ENCODE measurements at places on chromosomes 6 and 20.

- no peak for DNase-seq
Observed at GRCh38 chr6:16799279-16800193, 38.3 kb upstream of the ATXN1 start.

GRCh38 chr6:70557998-70558397 is 8.7 kb upstream of the SDHAF4 start:
- no peak for DNase-seq

DNA sequence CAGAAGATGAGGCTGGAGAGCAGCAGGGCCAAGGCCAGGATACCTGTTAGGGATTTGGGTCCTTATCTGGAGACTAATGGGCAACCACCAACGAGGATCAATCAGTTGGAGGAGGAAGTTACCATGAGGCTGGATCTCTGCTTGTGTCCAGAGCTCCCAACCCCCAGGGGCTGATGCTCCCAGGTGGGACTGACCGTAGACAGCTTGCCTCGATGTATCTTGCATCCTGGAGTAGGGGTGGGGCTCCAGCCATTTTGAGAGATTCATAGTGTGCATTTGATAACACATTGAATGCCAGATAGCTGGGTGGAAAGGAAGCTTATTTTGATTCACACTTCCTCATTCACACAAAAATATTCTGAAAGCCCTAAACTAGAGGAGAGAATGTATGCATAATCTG is 4.6 kb upstream of the RFPL4B start:
- no peak for DNase-seq

DNA sequence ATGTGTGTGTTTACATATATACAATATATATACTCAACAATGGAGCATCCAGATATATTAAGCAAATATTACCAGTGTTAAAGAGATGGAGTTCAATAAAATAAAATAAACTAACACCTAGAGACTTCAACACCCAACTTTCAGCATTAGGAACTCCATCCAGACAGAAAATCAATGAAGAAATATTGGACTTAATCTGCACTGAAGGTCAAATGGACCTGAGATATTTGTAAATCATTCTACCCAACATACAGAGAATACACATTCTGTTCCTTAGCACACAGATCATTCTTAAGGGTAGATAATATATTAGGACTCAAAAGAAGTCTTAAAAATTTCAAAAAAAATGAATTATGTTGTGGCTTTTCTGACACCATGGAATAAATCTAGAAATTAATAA is 832.3 kb upstream of the ADGRB3 start:
- DNase-seq: peak; percentile 1

DNA sequence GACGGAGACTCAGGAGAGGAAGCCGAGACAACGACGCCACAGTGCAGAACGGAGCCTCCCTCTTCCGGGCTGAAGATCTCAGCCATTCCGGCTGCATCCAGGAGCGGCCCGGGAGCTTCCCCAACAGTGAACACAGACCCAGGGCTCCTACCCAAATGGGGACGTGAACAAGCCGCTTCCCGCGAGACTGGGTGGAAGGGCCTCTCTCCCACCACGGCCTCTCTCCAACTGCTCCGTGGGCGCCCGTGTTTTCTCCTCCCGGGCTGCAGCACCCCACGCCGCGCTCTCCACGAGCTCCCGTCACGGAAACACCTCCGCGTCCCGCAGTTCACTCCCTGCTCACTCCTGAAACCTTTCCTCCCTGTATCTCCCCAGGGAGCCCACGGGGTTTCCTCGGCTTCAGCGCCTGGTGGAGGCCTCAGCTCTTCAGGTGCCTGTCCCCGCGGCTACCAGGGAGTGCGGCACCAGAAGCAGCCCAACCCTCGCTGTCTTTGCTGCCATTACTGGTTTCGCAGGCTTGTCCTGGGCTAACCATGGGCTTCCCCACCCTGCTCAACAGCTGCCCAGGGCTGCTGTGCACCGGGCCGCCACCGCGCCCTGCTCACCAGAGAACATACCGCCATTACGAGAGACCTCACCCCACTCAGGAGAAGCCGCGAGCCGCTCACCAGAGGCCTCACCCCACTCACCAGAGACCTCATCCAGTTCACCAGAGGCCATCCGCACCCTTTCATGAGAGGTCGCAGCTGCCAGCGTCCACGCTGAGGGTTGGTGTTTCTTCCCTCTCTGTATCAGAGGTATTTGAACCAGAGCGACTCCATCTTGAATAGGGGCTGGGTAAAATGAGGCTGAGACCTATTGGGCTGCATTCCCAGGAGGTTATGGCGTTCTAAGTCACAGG is 922.8 kb downstream of the QKI start:
- no peak for DNase-seq

GRCh38 chr6:132381381-132381780 is 19.9 kb downstream of the MOXD1 start:
- no peak for DNase-seq

- no peak for DNase-seq
Observed at GRCh38 chr6:167517254-167517916, 192.5 kb downstream of the TTLL2 start.

DNA sequence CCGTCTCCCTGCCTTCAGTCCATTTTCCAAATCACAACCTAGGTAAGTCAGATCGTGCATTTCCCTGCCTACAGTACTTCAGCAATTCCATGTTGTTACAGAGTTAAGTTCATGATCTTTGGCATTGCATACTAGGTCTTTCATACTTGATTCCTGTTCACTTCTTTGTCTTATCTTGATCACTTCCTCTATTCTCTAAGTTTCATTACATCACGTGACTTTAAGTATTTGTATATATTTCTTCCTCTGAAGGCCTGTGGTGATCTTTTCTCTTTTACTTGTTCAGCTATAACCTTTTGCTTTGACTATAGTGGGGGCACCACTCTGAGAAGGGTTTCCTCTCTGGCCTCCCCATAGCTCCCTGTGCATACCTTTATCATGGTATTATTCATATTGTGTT is 100.2 kb downstream of the TRMT11 start:
- DNase-seq: no peak

- no peak for DNase-seq
Observed at GRCh38 chr6:165186041-165186440, 123.4 kb downstream of the C6orf118 start.

- DNase-seq: no peak
Observed at GRCh38 chr6:156952401-156952800, 175.2 kb downstream of the ARID1B start.

DNA sequence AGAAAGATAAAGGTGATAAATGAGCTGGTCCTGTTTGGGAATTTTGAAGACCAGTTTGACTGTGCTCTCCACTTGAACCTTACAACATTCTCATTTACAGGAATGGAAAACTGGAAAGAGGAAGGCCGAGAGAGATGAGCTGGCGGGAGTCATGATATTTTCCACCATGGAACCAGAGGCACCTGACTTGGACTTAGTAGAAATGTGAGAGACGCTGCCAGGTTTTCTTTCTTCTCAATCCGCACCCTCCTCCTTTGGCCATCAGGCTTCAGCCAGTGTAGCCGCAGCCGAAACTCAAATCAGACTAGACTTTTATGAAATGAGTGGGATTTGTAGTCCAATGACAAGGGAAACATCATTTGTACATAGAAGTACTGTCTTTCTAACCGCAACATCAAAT is 54.7 kb upstream of the SYNJ2 start:
- DNase-seq: no peak

DNA sequence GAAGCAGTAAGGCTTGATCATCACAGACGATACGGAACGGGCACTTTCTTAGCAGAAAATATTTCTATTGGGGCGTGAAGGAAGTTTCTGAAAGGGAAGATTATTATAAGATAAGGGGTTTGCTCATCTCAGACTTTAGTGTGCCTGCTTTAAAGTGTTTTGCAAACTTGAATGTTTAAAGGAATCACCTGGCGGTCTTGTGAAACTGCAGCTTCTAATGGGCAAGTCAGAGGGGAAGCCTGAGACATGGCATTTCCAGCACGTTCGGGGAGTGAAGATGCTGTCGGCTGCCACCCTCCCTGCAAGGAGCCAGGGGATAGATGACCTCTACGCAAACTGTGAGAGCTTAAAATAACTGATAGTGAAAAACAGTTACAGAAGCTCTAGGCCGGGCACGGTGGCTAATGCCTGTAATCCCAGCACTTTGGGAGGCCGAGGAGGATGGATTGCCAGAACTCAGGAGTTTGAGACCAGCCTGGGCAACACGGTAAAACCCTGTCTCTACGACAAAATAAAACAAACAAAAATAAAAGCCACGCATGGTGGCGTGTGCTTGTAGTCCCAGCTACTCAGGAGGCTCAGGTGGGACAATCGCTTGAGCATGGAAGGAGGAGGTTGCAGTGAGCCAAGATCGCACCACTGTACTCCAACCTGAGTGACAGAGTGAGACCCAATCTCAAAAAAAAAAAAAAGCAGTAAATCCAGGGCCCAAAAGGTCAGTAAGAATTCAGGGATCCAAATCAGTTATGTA is 2.3 kb upstream of the KIF16B start:
- peak; percentile 43 for DNase-seq
